Stimulated activated CD8-positive, alpha-beta memory T cell treated with anti-CD3 and anti-CD28 coated beads, Interleukin-15, amount 100 ng/mL, for 48 hours (primary cell): ENCODE measurements at places on chromosomes 16 and 17.

- no peak for DNase-seq
Observed at GRCh38 chr17:17792037-17792550, 44.7 kb downstream of the SREBF1 start.

DNA sequence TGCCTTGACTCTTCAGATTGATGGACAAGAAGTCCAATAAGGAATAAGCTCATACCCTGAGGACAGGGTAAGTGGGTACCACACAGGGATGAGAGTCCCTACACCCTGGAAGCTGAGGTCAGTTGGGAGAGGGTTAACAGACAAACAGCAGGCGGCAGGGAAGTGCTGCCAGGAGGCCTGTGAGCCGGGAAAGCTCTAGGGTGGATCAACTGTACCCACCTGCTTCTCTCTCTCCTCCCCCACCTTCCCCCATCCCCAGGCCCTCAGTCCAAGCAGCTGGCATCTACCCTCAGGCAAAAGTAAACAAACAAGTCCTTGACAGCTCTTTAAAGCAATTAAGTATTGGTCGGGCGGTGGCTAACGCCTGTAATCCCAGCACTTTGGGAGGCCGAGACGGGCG lies 20.7 kb upstream of the MYLK3 start:
- no peak for DNase-seq

GRCh38 chr17:78458736-78459335 lies 80.4 kb downstream of the PGS1 start:
- DNase-seq: no peak

DNA sequence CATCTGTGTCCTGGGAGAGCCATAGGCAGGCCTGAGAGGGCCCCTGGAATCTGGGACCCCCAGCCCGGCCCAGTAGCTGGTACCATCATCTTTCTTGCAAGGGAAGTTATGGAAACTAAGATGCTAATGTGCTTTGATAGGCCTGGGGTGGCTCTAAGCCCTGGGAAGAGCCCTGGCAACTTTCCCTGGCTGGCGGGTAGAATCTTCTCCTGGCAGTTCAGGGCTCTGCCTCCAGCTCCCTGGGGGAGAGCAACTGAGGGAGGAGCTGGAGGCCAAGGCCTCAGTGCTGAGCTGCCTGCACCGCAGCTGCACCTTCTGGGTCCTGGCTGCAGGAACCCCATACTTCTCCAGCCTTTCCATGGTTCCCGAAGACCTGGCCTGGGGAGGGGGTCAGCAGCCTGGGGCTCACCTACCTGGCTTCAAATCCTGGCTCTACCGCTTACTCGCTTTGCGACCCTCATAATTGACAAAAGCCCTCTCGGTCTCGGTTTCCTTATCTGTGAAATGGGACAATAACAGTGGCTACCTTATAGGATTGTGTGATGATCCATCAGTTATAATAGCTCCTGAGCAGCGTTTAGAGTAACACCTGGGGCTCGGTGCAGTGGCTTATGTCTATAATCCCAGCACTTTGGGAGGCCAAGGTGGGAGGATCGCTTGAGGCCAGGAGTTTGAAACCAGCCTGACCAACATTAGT lies 333.7 kb downstream of the SEC14L1 start:
- no peak for DNase-seq

GRCh38 chr16:69182730-69183416 lies 4.1 kb upstream of the SNTB2 start:
- DNase-seq: no peak

DNA sequence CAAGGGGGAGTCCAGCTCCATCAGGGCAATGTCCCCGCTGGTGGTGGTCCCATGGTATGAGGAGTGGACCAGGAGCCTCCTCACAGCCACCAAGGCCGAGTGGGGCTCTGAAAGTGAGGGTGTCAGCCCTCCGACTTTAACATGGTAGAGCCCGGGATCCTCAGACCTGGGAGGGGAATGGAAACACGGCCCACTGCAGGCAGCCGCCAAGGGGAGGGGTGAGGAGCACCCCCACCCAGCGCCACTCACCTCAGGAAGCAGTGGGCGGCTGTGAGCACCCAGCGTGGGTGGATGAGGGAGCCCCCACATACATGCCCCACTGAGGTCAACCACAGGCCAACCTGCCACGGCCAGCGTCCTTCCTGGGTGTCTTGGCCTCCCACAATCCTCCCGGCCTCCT lies 10.8 kb downstream of the ZG16B start:
- DNase-seq: no peak

DNA sequence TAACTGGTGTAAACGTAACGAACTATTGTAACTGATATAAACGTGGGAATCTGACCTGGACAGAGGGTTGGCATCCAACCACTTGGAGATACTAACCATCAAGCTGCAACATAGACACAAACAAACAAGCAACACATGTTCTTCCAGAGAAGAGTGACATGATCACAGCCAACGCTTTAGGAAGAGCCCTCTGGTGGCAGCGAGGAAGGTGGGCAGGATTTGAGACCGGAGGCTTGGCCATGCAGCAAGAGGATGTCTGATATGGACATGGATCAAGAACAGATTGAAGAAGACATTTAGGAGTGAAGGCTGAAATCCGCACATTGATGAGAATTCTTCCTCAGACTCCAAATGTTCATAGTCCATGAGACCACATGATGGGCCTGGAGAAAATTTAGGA lies 40.3 kb upstream of the TNRC6A start:
- DNase-seq: no peak

DNA sequence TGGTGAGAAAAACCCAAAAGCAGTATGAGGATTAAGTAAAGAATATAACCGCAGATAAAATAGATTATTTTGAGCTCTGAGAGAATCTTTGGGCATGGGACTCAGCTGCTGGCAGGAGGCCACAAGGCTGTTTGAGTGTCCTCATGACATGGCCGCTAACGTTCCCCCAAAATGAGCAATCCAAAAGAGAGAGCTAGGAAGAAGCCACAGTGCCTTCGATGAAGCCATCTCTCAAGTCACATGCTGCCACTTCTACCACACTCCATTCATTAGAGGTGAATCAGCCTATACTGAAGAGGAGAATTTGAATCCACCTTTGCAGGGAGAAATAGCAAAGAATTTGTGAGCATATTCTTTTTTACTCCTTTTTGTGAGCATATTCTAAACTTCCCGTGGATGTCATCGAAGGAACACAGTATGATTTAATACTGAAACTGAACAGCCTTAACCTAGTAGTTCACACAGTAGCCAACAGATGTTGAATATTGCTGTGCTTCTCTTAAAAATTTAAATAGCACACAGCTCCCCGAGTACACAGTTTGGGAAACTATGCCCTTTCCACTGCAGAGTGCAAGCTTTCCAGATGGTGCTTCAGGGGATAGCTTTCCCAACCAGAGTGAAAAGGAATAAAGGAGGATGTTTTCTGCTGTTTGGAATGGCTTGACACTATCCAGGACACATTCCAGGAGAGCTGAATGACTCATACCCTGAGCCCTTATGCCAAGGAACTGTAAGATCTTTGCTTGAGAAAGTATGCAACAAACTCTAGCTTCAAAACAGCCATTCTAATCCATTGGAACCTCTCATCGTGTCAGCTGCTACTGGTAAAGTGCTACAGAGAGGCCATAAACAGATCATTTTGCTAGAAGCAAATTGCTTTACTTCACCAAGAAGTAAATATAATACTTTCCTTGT lies 33.9 kb downstream of the ANKFY1 start:
- no peak for DNase-seq

DNA sequence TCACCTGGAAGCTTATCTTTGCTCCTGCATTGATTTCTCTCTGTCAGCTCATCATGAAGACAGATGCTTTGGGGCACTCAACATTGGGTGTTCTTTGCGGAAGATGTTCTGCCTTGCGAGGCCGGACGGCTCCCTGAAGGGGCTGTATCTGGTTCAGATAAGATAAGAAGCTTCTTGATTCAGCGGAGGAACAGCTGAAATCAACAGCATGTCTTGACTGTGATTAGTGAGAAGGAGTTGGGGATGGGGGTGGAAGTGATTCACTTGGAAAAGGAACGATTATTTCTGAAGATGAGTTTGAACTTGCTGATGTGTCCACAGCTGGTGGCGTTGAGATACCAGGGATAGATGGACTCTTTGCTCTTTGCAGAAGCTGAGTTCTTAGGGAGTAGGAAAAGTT lies 126.9 kb upstream of the WSCD1 start:
- no peak for DNase-seq

- DNase-seq: no peak
Observed at GRCh38 chr16:53404959-53405358, 29.3 kb upstream of the RBL2 start.

GRCh38 chr16:86874141-86874540 lies 295.8 kb downstream of the FOXL1 start:
- peak; percentile 6 for DNase-seq

DNA sequence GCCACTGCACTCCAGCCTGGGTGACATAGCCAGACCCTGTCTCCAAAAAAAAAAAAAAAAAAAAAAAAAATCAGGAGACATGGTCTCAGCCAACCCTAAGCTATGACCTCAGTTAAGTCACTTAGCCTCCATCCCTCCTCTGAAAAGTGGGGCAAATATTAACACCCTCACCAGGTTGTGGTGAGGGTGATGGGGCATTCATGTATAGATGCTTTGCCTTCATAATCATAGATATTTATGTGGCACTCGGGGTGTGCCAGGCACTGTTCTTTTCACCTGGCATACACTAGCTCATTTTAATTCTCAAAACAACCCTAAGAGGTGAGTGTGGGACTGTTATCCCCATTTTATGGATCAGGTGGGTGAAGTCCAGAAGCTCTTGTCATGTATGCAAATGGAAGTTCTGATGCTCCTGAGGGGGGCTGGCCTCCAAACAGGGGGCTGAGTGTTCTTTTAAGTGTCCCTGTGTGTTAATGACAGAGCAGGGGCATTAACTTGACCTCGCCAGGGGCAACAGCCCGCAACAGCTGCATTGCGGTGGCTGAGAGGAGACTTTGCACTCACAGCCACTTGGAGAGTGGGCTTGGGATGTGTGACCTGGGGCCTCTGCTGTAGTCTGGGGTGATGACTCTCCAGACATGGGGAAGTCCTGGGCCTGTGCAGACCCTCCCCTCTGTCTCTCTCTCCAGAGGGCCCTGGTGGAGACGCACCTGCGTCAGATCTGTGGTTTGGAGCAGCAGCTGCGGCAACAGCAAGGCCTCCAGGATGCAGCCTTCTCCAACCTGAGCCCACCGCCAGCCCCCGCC lies 4.1 kb downstream of the TBKBP1 start:
- no peak for DNase-seq

DNA sequence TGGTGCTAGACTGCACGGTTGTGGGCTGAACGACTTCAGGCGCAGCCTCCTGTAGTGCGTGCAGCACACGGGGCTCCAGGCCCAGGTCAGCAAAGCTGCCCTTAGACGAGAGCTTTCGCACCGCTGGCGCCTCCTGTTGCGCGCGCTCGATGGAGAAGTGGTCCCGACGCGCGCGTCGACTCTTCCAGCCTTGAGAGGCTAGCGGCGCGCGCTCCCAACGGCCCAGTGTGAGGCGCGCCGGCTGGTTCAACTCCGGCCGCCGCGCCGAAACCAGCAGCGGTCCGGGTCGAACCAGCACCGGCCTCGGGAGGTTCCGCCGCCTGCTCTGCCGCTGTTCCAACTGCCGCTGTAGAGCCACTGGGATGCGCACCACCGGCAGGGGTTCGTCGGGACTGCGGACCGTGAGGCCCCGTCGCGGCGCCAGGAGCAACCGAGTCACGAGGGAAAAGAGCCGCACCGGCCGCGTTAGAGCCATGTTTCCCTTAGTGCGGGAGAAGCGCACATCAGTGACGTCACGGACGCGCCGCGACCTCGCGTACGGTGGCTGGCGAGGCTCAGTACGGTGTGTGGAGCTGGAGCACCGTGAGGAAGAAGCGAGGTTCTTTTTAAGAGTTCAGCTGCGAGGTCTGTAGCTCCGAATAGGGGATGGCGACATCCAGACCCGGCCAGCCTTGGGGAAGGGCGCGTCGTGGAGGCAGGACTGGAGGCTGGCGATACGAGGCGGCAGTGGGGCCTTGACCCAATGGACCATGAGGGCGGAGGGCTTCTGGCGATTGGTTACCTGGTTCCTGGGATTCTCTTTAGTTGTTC lies at the start of the genes DDX28 and DUS2:
Gene DDX28, minus strand, starts transcription at position 505 of the 810 bp plus-strand sequence. Its CDS starts 30 bp downstream, at position 475.
Gene DUS2, plus strand, starts transcription at position 557 of the 810 bp plus-strand sequence. CDS start 14,740 bp downstream, outside the sequence.
- peak; percentile 82 for DNase-seq

- peak; percentile 38 for DNase-seq
Observed at GRCh38 chr17:41864498-41864835, 756 bp downstream of the KLHL11 start.

- DNase-seq: no peak
Observed at GRCh38 chr16:58158725-58159124, 29.5 kb upstream of the CFAP20 start.

GRCh38 chr16:4309833-4310266 lies 6.0 kb upstream of the GLIS2 start:
- DNase-seq: no peak

DNA sequence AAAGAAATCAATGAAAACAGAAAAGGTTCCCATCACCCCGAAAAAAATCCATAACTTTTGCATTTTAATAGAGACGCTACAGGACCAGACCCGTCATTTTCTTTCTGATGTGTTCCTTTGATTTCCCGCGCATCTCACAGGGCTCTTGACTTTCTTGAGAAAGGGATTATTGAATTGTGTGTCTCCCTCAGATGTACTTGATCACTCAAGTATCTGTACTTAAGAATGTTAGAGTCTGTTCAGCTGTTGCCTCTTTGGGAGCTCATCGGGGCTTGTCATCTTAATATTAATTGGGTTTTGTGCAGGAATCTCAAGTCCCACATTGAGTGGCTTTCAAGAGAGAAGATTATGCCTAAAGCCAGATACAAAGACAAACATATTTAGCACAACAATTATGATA lies 606.4 kb upstream of the SALL1 start:
- DNase-seq: no peak

DNA sequence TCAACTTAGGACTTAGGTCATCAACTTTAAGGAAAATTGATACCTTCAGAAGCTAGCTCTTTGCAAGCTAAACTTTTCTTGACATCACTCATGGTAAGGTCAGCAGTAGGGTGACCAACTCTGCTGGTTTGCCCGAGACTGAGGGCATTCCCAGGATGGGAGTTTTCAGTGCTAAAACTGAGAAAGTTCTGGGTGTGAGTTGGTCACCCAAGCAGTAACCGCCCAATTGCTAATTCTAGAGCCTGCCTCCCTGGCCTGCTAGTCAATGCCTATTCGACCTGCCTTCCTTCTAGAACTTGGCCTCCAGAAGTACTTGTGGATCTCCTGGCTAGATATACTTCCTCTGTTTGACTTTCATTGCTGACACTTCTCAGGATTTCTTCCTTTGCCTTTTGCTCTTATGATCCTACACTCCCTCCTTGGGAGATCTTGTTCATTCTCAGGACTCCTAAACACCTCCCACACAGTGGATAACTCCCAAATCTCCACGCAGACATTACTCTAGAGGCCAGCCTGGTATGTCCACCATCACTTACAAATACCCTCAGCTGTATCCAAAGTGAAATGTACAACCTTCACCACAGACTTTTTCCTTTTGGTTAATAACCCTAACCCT lies 10.5 kb upstream of the MYO18A start:
- DNase-seq: no peak

DNA sequence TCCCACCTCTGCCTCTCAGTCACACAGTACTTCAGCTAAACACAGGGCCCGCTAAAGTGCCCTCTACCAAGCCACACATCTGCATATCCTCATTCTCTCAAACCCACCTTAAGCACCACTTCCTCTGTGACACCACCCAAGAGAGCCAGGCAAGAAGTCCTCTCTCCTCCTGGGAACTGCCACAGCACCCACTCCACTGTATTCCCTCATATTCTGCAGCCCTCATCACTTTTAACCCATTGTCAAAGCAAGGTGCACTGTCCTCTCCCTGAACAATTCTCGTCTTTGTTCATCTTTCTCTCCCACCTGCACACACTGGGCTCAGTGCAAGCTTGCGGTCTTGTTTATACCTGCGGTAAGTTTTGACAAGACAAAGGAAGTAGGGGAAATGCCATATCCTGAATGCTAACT lies 13.6 kb downstream of the CHD9 start:
- no peak for DNase-seq

GRCh38 chr17:14268264-14268663 lies 31.6 kb upstream of the CDRT15 start:
- DNase-seq: no peak
